Left forelimb (tissue), 1 donor: ENCODE measurements at places on chromosomes 5 and 9.

DNA sequence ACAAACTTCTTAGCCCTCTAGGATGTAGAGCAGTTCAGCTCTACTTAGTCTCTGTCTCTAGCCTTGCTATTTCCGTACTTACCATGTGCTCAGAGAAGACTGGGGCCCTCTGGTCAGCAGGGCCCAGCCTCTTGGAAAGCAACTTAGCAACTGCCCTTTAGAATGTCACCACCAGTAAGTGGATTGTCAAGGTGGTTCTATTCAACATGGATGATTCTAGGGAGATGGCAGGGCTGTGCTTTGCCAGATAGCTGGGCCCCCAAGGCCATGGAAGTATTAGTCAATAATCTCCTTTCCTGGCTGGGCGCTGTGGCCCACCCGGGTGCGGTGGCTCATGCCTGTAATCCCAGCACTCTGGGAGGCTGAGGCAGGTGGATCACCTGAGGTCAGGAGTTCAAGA lies 177.6 kb upstream of the MVB12B start:
- no peak for DNase-seq

- peak; percentile 77 for DNase-seq
These were observed 8.3 kb downstream of the CDK5RAP2 start for GRCh38 chr9:120571443-120572257.

DNA sequence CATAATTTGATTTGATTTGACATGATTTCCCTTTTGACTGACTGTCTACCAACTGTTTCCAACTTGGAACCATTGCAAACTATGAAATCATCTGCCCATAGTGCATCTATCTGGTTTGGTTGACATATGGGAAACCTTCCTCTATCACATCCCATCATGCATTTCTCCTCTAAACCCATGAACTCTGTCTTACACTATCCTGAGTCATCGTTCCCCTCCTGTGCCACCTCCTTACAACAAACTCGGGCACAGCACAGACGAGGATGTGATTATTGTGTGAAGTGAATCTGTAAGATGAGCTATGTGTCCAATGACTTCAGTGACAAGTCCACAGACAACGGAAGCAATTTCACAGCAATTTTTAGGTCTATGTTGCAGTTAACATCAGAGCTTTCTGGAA lies 126.1 kb downstream of the NPR3 start:
- no peak for DNase-seq

- no peak for DNase-seq
These were observed 678 bp downstream of the GBA2 start for GRCh38 chr9:35748242-35748857.
